ENCODE measurements at places on chromosomes 1 and 21.

DNA sequence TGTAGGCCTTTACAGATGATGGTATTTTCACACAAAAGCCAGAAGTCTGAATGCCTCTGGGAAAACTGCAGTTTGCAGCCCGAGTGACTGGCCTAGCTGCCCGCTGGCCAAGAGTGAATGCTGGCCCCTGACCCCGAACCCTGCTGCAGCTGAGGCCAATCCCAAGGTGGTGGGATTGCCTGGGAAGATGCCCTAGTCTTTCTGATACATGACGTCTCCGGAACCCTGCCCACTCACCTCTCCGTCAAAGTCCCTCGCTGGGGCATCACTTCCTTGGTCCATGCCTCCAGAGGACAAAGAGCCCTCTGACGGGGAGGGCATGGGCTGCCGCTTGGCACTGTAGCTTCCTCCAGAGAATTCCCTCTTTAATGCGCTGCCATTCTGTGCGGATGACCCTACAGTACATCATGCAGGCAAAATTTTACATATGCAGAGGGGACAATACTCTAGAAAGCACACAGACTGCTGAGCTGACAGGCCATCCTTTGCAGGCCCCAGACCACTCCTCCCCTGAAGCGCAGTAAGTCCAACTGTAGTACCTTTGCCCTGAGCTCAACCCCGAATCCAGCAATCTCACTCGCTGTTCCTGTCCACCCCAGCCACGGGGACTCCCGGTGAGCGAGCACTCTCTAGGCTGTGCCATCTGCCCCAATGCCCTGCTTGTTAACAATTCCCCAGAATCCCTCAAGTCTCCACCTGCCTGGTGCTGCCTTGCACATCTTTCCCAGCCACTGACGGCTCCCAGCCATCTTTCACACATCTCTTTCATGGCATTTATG lies 54.7 kb downstream of the COQ8A start:
- DNase-seq, result no peak

DNA sequence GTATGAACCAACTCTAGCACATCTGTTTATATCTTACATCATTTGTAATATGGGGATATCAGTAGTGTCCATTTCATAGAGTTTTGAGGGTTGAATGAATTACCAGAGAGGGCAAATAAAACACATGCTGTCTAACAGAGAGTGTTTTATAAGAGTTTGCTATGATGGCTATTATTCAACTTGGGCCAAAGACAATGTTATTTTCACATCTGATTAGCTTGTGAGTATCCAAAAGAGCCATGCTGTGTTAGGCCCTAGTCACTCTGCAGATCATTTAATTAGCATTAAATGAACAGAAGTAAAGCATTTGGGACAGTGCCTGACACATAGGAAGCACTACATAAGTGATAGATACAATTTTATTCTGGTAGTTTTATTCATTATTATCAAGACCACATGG lies 4.2 kb upstream of the RNF11 start:
- DNase-seq, result no peak

DNA sequence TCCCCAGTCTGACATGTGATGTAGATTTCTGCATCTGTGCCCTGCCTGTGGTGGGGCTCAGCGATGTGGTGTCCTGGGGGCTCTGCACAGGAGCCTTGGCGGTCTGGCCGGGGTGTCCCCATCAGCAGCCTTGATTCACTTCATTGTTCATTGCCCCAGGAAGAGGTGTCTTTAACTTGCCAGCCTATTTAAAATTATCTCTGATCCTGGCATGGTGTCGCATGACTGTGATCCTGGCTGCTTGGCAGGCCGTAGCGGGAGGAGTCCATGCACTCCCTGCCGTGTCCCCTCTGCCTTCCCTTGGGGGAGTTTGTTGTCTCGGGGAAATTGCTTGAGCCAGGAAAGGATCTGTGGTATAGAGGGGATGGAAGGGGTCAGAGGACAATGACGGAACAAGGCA lies 59.9 kb downstream of the TRIM11 start:
- DNase-seq, result no peak

DNA sequence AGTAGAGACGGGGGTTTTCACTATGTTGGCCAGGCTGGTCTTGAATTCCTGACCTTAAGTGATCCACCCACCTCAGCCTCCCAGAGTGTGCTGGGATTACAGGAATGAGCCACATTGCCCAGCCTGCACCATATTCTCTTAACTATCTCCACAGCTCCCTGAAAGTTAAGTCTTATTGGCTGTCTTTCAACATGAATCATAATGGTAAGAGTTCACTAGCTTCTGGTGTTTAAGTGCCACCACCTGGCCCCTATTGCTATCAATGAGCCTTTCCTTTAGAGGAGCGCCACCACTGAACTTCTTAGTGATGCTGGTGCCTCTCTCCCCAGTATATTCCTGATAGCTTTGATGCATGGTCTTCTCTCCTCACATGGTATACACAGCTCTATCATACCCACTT lies 15.7 kb downstream of the ZFYVE9 start:
- DNase-seq, result no peak

- no peak for DNase-seq
Measured at GRCh38 chr1:165927169-165927568, 99.8 kb downstream of the UCK2 start.

DNA sequence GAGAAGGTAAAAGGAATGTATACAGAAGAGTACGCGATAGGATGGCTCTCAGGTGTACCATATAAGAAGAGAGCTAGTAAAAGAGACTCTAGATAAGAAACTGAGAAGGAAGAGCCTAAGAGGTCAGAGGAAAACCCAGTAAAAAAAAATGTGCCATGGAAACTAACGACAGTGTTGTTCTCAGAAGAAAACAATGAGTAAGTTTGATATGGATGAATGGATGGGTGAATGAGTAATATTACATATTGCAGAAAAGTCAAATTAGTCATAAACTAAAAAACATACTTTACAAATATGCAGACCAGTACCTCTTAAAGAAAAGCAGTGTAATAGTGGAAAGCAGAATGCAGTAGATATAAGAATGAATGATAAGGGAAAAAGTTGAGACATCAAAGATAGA lies 316.2 kb downstream of the HMCN1 start:
- DNase-seq, result no peak

- DNase-seq, result no peak
Measured at GRCh38 chr1:8134546-8135235, 108.6 kb upstream of the ERRFI1 start.

GRCh38 chr1:109185990-109186732 lies 27.6 kb upstream of the SARS1 start:
- DNase-seq, result no peak

DNA sequence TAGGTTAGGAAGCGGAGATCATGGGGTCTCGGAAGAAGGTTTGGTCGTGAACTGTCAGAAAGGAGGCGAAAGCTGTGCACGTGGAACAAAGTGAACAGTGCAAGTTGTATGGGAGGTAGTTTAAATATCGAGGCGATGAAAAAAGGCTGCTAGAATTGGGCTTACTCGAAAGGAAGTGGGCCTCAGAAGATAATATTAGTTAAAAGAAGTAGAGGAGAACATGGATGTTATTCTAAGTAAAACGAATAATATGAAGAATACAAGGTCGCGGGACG lies 571 bp downstream of the WDR3 start:
- DNase-seq, result peak; percentile 2

GRCh38 chr21:31698461-31698860 lies 33.5 kb downstream of the SCAF4 start:
- no peak for DNase-seq

DNA sequence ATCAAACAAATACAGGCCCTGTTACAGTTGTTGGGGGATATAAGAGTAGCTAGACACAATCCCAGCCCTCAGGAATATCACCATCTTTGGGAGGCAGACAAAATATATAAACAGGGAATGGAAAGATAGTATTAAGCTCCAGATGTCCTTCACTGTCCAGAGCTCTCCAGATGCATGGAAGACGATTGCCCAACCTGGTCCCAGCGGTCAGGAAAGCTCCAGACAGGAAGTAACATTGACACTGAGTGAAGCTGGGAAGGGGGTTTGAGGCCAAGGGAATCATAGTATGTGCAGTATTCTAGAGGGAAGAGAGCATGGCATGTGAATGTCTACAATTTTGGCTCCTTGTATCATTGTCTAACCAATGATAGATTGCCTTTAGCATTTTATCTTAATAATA lies 173.9 kb upstream of the HOOK1 start:
- DNase-seq, result peak; percentile 42

- no peak for DNase-seq
Measured at GRCh38 chr1:156559797-156560385, 12.5 kb downstream of the IQGAP3 start.

GRCh38 chr1:92902406-92902744 lies 58.9 kb downstream of the DIPK1A start:
- no peak for DNase-seq

DNA sequence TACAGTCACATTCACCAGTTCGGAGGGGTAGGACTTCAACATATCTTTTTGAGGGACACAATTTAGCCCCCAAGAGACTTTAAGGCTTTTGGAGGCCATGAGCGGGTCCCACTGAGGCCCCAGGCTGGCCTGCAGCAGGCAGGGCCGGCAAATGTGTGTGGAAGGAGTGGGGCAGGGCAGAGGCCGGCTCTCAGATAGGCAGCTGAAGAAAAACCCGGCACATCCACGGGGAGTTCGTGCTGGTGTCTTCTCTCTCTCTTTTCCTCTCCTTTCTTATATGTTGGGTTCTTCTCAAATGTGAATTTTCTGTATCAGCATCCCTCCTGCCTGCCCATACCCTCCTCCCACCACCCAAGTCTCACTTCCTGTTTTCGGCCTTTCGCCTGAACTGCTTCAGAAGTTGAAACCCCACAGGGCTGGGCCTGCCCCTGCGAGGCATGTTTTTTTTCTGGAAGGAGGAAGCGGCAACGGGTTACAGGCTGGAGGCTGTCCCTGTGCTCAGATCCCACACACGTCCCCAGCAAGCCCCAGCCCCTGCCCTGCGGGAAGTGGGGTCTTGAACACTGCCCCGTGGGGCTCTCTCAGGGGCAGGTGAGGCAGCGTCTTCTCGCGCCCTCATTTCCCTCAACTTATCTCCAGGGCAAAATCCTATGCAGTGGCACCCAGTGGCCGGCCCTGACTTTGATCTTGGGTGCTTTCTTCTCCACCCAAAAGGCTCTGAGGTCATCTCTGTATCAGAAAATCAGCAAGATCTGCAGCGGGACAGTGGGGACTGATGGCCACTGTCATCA lies 9.7 kb upstream of the UMODL1 start:
- no peak for DNase-seq

- DNase-seq, result no peak
Measured at GRCh38 chr1:209756615-209757445, 977 bp downstream of the TRAF3IP3 start.

- DNase-seq, result no peak
Measured at GRCh38 chr1:53614231-53615021, 124.5 kb downstream of the GLIS1 start.

- no peak for DNase-seq
Measured at GRCh38 chr1:14112613-14113012, 412.6 kb downstream of the PRDM2 start.

- peak; percentile 12 for DNase-seq
Measured at GRCh38 chr1:169236143-169236542, 129.7 kb downstream of the ATP1B1 start.

DNA sequence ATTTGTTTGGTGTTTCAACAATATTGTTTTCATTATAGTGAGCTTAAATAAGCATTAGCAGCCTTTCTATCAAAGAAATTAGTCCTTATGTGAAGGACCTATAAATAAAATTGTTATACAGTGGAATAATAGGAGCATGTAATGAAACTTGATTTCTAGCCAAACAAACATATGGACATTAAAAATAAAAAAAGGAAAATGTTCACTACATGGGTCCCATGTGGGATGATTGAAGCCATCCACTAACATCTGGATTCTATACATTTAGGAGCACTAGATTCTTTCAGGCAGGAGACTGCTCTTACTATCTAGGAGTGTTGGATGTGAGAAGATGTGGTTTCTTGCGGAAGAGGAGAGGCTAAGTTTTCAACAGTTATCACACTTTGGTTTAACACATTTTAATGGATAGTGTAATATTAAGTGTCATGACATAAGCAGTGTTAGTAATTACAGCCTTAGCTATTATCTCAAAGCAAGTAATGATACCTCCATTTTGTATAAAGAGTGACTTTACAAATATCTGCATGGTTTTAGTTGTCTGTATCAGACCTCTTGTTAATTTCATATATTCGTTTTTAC lies 62.3 kb downstream of the LYPLAL1 start:
- no peak for DNase-seq

GRCh38 chr1:36089393-36090121 lies 865 bp downstream of the ADPRS start:
- DNase-seq, result no peak
